ENCODE measurements at places on chromosomes 7 and 10.

GRCh38 chr10:84846658-84847316 is 518.4 kb downstream of the CCSER2 start:
- no peak for DNase-seq

- DNase-seq, result no peak
These were observed 222.1 kb upstream of the RHOBTB1 start for GRCh38 chr10:61166065-61166464.

DNA sequence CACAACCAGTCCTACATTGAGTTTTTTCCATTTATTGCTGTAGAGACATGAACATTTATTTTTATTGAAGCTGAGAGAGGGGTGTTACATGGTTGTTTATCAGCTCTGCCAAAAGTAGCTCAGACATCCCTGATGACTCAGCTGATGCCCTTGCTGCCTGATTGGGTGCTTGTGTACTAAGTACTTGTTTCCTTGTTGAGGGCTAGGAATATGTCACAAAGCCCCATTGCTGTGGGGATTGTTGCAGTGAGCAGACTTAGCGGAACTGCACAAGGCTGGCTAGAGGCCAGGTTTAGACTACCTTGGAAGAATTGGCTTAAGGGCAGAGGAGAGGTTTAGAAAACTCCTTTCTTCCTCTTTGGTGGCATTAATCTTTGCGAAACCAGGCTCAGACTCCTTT is 110.6 kb downstream of the AUTS2 start:
- peak; percentile 15 for DNase-seq

DNA sequence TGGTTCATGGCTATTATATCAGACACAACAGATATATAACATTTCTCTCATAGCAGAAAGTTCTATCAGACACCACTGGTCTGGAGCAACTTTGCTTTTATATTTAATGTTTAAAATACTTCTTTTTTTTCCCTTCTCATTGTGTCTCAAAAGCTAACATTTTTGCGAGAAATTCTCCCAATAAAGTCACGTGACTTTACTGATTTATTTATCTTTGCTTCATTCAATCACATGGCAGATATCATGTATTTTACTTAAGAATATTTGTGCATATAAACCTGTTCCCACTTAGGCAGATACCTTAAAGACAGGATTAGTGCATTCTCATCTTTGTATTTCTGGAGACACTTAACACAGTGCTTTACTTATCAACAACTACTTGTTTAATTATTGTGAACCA is 1093.1 kb upstream of the LRRN3 start:
- no peak for DNase-seq

- DNase-seq, result no peak
These were observed 263.1 kb downstream of the ACTR3B start for GRCh38 chr7:153022475-153023193.

- no peak for DNase-seq
These were observed 22.3 kb downstream of the CALML5 start for GRCh38 chr10:5476918-5477525.

GRCh38 chr7:43652364-43652763 is 69.5 kb downstream of the STK17A start:
- no peak for DNase-seq

- DNase-seq, result no peak
These were observed 80.3 kb upstream of the UCN3 start for GRCh38 chr10:5284311-5285057.
